ENCODE measurements at places on chromosomes 2 and 18.

DNA sequence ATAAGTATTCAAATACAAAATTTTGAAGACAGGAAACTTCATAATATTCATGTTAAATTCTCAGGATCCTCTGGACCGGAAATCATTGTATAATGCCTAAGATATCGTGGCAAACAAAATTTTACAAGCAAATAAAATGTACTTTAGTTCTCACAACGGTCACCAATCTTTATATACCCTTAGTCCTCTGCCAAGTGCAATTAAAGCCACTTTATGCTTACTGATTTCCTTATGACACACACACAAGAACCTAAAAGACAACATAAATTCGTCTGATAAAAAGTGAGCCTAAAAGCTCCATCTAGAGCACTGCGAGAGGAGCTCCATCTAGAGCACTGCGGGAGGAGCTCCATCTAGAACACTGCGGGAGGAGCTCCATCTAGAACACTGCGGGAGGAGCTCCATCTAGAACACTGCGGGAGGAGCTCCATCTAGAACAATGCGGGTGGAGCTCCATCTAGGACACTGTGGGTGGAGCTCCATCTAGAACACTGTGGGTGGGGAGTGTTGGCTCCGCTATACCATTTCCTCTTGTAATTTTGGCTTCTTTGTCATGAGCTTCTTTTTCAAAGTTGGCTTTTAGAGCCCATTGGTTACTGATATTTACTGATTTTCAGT, 15.9 kb downstream of the ATP8B1 start:
- DNase-seq = no peak

DNA sequence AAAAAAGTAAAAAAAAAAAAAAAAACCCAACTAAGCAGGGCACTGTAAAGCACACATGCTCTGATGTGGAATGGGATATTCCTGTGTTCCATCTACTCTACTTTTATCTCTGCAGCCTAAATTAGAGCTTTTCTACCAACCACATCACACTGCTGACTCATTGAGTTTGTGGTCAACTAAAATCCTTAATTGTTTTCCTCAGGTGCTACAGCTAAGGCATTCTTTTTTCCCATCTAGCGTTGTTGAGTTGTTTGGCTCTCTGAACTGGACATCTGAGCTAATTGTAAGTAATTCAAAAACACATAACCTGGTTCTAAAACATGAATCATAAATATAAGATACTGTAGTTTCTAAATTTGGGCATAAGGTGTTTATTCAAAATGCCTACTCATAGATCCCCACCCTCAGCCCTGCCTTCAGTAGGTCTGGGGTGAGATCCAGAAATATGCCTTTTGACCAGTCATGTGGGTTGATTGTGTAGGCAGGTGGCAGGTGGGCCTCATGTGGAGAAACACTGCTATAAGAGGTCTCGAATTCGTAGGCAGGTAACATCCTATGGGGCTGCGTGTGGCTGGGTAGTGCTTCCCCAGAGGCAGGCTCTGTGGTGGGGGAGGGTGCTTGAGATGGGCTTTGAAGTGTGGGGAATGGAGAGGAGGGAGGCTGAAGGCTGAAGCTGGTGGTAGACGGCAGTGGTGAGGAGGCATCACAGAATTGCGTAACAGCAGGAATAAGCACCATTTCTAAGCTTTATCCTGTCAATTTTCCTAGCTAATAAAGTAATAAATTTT, 27.2 kb downstream of the ANKRD29 start:
- DNase-seq = no peak

GRCh38 chr18:36058674-36059073, 8.7 kb downstream of the RPRD1A start:
- no peak for DNase-seq

DNA sequence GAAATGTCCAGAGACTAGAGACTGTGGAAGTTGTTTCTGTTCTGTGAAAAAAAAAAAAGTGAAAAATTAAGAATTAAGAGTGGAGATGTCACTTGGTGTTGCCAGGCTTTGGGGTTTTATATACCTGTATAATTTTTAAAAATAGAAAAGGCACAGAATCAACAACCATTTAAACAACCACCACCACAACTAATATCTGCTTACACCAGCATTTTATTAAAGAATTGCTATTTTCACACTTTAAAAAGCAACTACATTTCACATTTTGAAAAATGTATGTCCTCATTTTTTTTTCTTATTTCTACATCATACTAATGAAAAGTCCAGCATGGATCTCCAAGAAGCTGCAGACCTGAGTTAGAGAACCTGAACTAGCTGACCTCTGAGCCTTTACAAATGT, 167.5 kb upstream of the DTNA start:
- DNase-seq = no peak

- DNase-seq = no peak
Observed at GRCh38 chr2:3411103-3411502, 31.6 kb downstream of the TRAPPC12 start.

- DNase-seq = no peak
Observed at GRCh38 chr2:218445602-218446001, 26.7 kb downstream of the VIL1 start.

DNA sequence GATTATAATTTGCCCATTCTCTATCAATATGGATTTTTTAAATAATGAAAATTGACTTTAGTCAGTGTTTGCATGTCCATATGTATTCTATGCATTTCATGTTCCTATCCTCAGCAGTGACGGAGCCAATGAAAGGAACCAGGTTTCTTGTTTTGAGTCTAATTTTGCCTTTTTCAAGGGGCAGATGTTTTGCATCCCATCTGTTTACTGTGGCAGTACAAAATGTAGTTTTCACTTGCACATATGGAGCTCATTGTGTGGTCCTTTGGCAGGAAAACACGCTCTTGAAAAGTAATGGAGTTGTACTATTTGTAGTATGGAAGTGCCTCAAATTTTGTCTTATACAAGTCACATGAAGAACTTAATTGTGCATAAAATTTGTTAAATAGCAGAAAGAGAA, 127.8 kb downstream of the AGPS start:
- DNase-seq = no peak

- no peak for DNase-seq
Observed at GRCh38 chr18:12441475-12442034, 33.8 kb downstream of the PRELID3A start.

DNA sequence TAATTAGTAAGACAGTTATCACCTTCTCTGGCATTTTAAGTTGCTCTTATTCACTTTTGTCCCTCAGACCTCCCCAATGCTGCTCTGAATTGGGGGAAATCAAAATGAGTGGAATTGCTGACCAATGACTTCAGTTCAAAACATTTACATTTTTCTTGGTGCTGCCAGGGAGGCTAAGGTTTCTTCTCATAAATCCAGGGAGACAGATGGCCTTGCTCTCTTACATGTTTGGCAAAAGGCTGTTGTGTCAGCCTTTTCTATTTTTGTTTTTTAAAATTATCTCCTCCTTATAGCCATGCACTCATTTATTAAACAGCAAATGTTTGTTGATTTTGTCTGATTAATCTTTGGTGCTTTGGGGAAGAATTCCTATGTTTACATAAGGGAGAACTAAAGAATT, 82.0 kb downstream of the GALNT13 start:
- no peak for DNase-seq

All from stimulated activated CD4-positive, alpha-beta T cell treated with anti-CD3 and anti-CD28 coated beads, Interleukin-15, amount 100 ng/mL, for 1 hour (primary cell).